Glomerular endothelial cell (primary cell): ENCODE measurements at places on chromosomes 5 and 9. TPM values are rescaled to one million over a fixed set of nuclear protein-coding genes. Genes with fewer than 3 reads are reported as not detected.

Gene PCDHA1
- 0.06 TPM in 1 of 2 replicates, not detected in the other for total RNA-seq

Gene KIF20A
- 8.2 and 13.6 TPM in 2 replicates for total RNA-seq

Gene EQTN
- total RNA-seq: not detected in 2 replicates

Gene SET
- 227 and 258 TPM in 2 replicates for total RNA-seq

Gene PCDHGC3
- 24.3 and 43.0 TPM in 2 replicates for total RNA-seq

Gene C8G
- not detected in 2 replicates for total RNA-seq

Gene ALDH1A1
- total RNA-seq: 10.5 and 172 TPM in 2 replicates

Gene PCDHGA6
- total RNA-seq: 4.5 and 6.6 TPM in 2 replicates

Gene ENTREP1
- total RNA-seq: 5.7 and 11.8 TPM in 2 replicates

Gene LECT2
- total RNA-seq: not detected in 2 replicates

Gene IRGM
- not detected in 2 replicates for total RNA-seq

Gene CER1
- total RNA-seq: not detected in 2 replicates

Gene SHLD3
- total RNA-seq: 0.48 and 3.4 TPM in 2 replicates

Gene APBA1
- total RNA-seq: 10.1 and 15.2 TPM in 2 replicates

Gene SUSD1
- total RNA-seq: 47.0 and 53.7 TPM in 2 replicates

Gene MRPL41
- 74.2 and 86.0 TPM in 2 replicates for total RNA-seq

Gene FUT7
- total RNA-seq: not detected in 2 replicates

Gene FGFR4
- total RNA-seq: 4.8 and 6.2 TPM in 2 replicates

Gene TICAM2
- total RNA-seq: 1.8 and 2.0 TPM in 2 replicates

Gene ANKRD18B
- 0.82 and 0.93 TPM in 2 replicates for total RNA-seq

Gene ZNF474
- 0.23 TPM in 1 of 2 replicates, not detected in the other for total RNA-seq

Gene IL33
- 0.19 and 4.5 TPM in 2 replicates for total RNA-seq

Gene NRARP
- total RNA-seq: 62.5 and 188 TPM in 2 replicates

Gene IL5
- total RNA-seq: not detected in 2 replicates

Gene PLPPR1
- 0.29 and 1.1 TPM in 2 replicates for total RNA-seq

Gene RGMB
- 60.1 and 75.4 TPM in 2 replicates for total RNA-seq

Gene SNCB
- total RNA-seq: 0.70 and 1.8 TPM in 2 replicates

Gene UNC13B
- 32.3 and 38.9 TPM in 2 replicates for total RNA-seq

Gene KLHL9
- total RNA-seq: 29.3 and 31.4 TPM in 2 replicates

Gene DMGDH
- 1.1 TPM in 1 of 2 replicates, not detected in the other for total RNA-seq

Gene ITGA2
- total RNA-seq: 50.5 and 69.4 TPM in 2 replicates

Gene SLC35D2
- total RNA-seq: 27.4 and 31.2 TPM in 2 replicates

Gene CANX
- 446 and 509 TPM in 2 replicates for total RNA-seq

Gene KIF4B
- total RNA-seq: 0.23 and 0.39 TPM in 2 replicates

Gene ZNF883
- 2.2 and 4.1 TPM in 2 replicates for total RNA-seq

Gene C5orf63
- total RNA-seq: 1.3 and 10.3 TPM in 2 replicates

Gene BRINP1
- total RNA-seq: 0.12 TPM in 1 of 2 replicates, not detected in the other

Gene SLC36A3
- total RNA-seq: not detected in 2 replicates

Gene TMEFF1
- 30.0 and 35.1 TPM in 2 replicates for total RNA-seq

Gene TSSK1B
- not detected in 2 replicates for total RNA-seq

Gene CD180
- total RNA-seq: not detected in 2 replicates

Gene LHX2
- not detected in 2 replicates for total RNA-seq

Gene APBB3
- 10.4 and 16.5 TPM in 2 replicates for total RNA-seq

Gene SREK1
- total RNA-seq: 15.9 and 43.7 TPM in 2 replicates

Gene CCDC183
- 0.41 and 0.48 TPM in 2 replicates for total RNA-seq

Gene OBP2B
- total RNA-seq: not detected in 2 replicates

Gene BAAT
- total RNA-seq: not detected in 2 replicates

Gene SLC28A3
- total RNA-seq: under 0.01 TPM in 2 replicates

Gene FLT4
- total RNA-seq: 97.3 and 203 TPM in 2 replicates

Gene ARID3C
- 0.29 TPM in 1 of 2 replicates, not detected in the other for total RNA-seq

Gene AQP3
- total RNA-seq: 0.18 and 0.68 TPM in 2 replicates

Gene FOXD4L5
- not detected in 2 replicates for total RNA-seq

Gene C7
- 0.12 TPM in 1 of 2 replicates, not detected in the other for total RNA-seq

Gene UQCRQ
- 158 and 165 TPM in 2 replicates for total RNA-seq

Gene CEP72
- total RNA-seq: 3.3 and 4.2 TPM in 2 replicates

Gene FBXO10
- 14.1 and 16.0 TPM in 2 replicates for total RNA-seq

Gene HRH2
- total RNA-seq: 0.06 TPM in 1 of 2 replicates, not detected in the other

Gene EIF4E1B
- total RNA-seq: 0.06 TPM in 1 of 2 replicates, not detected in the other

Gene CDX1
- total RNA-seq: not detected in 2 replicates

Gene WDR38
- not detected in 2 replicates for total RNA-seq
